ENCODE measurements at places on chromosomes 3 and 15. TPM values are rescaled to one million over a fixed set of nuclear protein-coding genes. Genes with fewer than 3 reads are reported as not detected.

The SPINK8 gene
- total RNA-seq: not detected

The CXCR6 gene
- total RNA-seq: not detected

The ISLR gene
- total RNA-seq: 77.5 TPM

DNA sequence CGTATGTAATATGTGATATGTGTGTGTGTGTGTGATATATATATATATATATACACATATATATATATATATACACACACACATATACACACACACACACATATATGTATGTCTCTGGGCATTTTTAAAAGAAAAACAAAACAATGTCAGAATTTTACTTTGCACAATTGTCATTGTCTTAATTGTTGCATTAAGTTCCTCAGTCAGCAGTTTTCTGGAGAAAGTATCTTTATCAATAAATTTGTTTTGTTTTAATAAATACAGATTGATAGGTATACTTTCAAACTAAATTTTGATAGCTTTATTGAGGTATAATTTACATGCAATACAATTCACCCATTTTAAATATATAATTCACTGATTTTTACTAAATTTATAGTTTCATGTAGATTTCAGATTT lies 62.9 kb upstream of the SENP5 start:
- DNase-seq: no peak

DNA sequence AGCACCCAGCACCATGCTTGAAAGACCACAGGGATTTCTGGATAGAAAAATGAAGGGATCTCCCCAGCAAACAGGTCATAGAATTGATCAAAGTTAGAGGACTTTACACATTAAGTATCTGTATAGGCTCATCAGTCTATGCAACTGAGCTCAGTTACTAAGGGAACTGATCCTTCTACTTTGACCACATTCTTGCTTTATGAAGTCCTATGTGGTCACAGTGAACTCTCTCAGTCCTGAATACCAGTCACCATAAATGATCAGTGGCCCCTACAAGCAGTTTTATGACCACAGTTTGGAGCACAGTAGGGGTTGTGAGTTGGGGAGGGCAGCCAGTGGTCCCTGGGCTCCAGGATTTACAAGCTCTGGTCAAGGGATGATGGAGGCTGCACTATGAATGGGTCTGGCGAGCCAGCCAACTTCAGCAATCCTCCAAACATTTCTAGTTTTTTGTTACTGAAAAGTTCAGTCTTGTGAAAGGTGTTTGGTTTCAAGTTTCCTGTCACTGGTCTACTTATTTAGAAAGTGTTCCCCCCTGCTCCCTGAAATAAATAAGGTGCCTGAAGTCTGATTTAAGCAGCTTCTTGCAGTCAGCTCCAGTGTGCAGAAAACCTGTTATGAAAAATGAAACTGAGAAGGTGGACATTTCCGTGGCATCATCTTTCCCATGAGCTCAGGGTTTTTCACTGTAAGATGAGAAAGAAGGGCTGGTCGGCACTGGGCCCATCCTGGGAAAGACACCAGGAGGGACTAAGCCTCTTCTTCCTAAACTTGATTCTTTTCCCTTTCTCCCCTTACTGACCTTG lies 75.5 kb downstream of the DAPK2 start:
- no peak for DNase-seq

The TMEM202 gene
- not detected for total RNA-seq

The FETUB gene
- total RNA-seq: not detected

- DNase-seq: peak; percentile 19
Observed at GRCh38 chr3:18008706-18009368, 266.4 kb upstream of the TBC1D5 start.

DNA sequence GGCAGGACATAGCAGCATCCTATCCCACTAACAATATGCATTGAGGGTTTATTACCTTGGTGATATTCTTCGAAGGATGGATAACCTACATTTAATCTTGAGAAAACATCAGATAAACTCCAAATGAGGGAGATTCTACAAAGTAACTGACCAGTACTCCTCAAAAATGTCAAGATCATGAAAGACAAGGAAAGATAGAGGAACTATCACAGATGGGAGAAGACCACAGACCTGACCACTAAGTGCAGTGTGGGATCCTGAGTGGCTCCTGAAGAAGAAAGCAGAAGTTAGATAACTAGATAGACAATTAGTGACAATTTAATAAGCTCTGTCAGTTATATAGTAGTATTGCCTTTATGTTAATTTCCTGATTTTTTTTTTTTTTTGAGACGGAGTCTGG lies 17.7 kb upstream of the CGNL1 start:
- no peak for DNase-seq

DNA sequence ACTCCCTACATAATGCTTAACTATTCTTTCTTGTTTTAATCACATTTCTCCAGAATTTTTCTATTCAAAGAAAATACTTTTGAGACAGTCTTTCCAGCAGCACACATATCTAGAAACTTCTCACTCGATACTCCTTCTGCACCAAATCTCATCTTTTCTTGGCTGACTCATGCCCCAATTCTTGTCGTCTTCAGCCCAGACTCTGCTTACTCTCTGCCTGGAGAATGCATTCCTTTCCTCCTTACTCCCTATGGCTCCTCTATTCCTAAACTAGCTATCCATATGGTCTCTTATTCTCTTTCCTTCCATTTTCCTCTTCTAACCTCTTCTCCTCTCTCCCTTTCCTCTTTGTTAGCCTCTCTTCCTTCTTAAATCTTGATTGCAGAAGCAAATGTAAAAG lies 158.7 kb downstream of the GBE1 start:
- DNase-seq: peak; percentile 31

GRCh38 chr3:16423298-16423697 lies 90.2 kb downstream of the RFTN1 start:
- DNase-seq: no peak

DNA sequence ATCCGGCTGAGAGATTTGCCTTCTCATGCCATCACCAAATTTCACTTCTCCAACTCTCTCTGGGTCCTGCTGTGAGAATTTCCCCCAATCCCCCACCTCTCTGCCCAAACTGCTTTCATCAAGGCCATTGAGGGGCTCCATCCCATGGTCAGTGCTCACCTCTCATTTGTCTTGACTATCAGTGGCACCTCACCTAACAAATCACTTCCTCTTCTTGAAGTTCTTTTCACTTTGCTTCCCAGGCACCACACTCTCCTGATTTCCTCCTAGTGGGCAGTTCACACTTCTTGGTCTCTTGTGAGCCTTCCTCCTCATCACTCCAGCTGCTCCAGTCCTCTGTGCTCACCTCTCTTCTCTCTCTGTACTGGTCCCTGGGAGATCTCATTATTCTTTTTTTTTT lies 169.6 kb downstream of the OPA1 start:
- DNase-seq: no peak

DNA sequence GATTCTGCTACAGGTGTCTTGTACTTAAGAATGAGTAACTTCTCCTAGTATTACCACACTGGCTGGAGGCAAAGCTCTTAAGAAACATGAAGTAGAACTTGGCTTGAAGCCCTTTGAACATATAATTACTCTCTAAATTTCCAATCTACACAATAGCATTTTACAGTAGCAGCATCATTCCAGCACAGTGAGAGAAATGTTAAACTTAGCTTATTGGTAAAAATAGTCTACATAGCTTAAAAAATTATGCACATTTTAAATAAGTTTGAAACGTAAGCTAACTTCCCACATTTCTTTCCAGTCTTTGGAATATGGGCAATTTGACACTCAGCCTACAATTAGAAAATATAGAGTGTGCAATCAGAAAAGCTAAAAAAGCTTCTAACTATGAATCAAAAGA lies 32.8 kb upstream of the TOP2B start:
- DNase-seq: no peak

DNA sequence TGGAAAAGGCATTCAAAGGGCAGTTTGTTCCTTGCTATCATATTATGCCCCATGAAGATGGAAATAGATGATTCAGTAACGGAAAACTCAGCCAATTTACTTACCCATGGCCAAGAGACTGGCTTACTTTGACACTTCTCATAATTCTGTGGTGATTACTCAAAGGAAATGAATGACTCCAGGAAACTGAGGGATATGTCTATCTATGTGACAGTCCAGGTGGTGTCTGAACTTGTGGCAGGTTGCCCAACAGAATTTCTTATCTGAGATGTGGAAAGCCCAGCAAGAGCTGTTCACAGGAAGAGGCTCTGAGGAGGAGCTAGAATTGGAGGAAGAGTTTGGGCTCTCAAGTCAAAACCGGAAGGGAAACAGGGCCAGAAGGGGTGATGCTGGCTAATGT lies 91.2 kb downstream of the KCNAB1 start:
- DNase-seq: no peak

DNA sequence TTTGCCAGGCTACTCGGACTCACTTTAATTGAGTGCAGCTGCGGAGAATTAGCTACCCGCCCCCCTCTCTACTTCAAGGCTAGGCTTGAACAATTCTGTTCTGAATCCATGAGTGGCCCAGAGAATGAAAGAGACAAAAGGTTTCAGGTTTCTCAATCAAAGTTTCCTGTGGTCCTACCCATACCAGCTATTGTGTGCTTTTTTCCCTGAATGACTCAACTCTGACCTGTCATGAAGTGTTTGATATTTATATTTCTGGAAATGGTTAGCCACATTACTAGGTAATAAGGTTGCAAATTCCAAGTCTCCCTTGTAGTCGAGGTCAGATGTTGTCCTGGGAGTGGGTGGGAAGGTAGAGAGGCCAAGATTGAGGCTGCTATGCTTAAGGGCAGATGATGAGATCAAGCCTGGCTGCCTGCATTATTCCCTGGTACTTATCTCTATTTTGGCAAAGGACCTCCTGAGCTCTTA lies 392.7 kb upstream of the TBL1XR1 start:
- peak; percentile 75 for DNase-seq

The SERINC4 gene
- total RNA-seq: not detected

DNA sequence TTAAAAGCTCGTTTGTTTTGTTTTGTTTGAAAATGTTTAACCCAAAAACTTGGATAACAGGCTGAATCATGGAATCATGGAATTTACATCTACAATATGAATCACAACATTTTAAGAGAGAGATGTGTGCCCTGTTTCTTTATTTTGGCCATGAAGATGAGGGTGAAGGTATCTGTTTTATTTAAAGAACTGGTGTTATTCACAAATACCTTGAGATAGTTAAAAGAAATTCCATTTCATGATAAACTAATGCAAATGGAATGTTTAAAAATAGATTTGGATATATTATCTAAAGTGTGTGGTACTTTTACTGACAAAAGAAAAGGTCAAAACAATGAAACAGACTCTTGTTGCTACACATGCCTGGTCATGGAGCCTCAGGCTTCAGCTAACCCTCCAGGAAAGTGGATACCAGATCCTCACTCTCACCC lies 486.0 kb upstream of the CFAP20DC start:
- DNase-seq: peak; percentile 65

The CNTN3 gene
- 0.36 TPM for total RNA-seq
